Tibial nerve (tissue), 4 donors: ENCODE measurements at places on chromosomes 16 and 17. TPM values are rescaled to one million over a fixed set of nuclear protein-coding genes. Genes with fewer than 3 reads are reported as not detected.

ACBD4 gene
- 25.9 TPM for total RNA-seq

C1QTNF8 gene
- total RNA-seq: not detected

PITPNM3 gene
- 0.90 TPM for total RNA-seq

TP53TG3 gene
- not detected for total RNA-seq

NPB gene
- not detected for total RNA-seq
